ENCODE measurements at places on chromosomes 3 and 15. TPM values are rescaled to one million over a fixed set of nuclear protein-coding genes. Genes with fewer than 3 reads are reported as not detected.

- DNase-seq, result no peak
Measured at GRCh38 chr3:186530415-186530814, 13.8 kb downstream of the CRYGS start.

Gene FEZF2
- total RNA-seq, result not detected

DNA sequence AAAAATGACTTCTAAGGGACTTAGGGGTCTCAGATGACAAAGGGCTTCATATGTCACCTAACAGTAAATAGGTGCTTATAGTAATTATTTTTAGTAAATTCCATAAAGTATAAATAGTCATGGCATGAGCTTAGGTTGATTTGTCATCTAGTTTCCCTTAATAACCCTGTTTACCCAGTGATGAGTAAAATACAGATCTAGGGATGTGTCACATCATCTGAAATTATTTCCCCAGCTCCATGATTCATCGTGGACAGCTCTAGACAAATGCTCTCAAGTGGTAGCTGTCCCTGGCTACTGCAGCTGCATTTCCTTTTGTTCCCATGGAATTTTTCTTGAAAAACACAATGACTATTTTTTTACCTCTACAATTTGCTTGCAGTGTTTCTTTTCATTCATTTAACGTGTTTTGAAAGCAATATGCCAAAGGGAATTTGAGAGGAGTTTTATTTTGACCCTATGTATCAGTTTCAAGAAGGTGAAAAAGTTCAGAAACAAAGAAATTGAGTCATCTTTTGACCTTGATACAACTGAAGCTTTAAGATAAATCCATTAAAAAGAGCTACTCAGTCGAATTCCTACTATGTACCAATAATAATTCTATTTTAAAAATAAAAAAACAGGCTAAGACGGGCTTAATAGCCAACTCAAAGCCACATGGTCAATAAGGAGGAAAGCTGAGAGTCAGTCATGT, 241.6 kb downstream of the KCNMB2 start:
- DNase-seq, result no peak

Gene ETV5
- total RNA-seq, result 25.9 TPM

GRCh38 chr3:110955301-110955880, 116.2 kb upstream of the NECTIN3 start:
- DNase-seq, result no peak

- no peak for DNase-seq
Measured at GRCh38 chr15:100734586-100734985, 132.2 kb downstream of the ASB7 start.

- DNase-seq, result no peak
Measured at GRCh38 chr15:101183226-101183930, 68.5 kb downstream of the CHSY1 start.

DNA sequence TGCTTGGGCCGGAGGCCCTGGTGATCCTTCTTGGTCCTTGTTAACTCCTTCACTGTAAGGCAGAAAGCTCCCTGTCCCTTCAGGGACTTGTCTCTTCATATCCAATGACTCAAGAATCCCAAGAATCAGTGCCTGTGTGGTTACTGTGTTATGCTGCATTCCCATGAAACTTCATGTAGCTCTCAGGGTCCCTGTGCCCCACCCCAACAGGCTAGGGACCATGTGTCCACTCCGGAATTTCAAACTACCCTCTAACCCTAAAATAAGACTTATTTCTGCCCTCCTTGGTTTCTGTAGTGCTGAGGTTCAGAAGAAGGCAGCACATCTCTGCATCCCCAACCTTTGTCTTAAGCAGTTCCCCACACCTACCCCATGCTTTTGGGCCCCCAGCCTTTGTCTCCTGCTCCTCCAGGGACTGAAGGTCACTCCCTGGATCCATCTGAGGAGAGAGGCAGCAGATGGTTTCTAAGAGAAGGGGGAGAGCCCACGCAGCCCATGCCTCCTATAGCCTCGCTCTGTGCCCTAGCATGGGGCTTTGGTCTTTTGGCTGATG, 531 bp upstream of the MAP1A start:
- peak; percentile 20 for DNase-seq

Gene MAGEF1
- total RNA-seq, result 24.4 TPM

DNA sequence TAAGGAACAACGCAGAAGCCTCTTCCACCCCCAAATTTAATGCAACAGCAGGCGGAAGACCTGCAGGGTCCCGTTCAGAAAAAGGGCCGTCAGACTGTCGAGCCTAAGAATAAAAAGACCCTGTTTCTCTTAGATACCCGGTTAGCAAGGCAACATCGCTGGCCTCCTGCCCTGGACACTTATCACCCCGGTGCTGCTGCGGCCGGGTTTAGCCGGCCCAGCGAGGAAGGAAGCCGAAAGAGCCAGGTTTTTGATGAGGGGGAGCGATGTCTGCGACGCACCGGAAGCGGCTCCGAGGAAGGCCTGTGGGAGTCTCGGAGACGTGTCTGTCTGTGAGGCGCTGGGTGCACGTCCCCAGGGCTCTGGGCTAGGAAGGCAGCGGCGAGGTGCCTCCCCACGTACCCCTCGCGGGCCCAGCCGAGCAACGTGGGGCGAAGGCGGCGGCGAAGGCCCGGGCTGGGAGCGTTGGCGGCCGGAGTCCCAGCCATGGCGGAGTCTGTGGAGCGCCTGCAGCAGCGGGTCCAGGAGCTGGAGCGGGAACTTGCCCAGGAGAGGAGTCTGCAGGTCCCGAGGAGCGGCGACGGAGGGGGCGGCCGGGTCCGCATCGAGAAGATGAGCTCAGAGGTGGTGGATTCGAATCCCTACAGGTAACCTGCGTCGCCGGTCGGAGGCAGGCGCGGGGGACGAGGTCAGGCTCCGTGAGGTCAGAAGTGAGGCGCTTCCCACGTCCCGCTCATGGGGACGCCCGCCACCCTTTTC, at the start of gene UBA5:
TSS of gene UBA5 (plus strand) at position 278 of the 759 bp plus-strand sequence. CDS start at position 487, 209 bp downstream.
- DNase-seq, result peak; percentile 54

DNA sequence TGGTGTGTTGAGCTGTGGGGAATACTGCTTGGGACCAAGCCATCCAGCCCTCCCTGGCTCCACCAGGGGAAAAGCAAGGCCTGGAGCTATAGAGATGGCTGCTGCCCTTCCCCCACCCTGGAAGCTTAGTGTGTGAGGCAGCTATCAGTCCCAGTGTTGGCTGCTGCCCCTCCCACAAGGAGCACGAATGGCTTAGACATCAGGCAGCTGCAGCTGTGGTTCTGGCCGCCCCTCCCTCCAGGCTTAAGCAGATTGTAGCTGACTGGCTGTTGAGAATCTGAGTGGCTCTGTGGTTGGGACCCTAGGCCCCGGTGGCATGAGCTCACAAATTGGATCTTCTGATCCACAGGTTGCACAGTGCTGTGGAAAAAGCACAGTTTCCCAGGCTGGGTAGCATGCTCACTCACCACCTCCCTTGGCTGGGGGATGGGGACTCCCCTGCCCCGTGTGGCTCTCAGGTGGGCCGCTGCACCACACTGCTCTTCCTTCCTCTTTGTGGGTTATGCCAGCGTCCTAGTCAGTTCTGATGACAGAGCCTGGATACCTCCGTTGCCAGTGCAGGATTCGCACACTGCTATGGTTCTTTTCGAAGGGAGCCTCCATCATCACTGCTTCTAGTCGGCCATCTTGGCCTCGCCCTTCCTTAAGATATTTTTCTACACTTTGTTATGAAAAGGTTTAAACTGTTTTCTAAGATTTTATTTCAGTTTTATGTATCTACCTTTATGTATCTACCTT, 21.2 kb upstream of the SUCNR1 start:
- DNase-seq, result peak; percentile 39

DNA sequence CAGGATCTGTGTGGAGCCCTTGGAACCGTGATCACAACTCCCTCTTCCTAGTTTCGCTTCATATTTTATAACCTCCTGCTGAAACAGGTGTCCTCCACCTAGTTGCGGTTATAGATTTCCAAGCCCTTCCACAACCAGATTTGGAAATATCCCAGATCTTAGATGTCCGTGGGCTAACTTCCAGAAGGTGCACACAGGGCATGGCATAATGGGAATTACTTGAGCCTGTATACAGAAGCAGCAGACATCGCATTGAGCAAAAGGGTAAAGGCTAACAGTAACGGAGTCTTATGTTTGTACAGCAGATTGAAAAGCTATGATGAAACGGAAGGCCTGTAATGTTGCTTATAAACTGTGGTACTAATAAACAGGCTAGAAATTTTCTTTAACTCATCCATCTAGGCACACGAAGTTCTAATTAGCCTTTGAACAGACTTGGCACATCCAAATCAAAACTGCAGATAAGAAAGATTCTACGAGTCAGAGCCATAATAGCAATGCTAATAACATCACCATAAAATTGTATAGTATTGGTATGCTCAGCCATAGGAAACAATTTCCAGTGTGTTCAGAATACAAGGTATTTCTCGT, 1.2 kb upstream of the USF3 start:
- DNase-seq, result no peak

DNA sequence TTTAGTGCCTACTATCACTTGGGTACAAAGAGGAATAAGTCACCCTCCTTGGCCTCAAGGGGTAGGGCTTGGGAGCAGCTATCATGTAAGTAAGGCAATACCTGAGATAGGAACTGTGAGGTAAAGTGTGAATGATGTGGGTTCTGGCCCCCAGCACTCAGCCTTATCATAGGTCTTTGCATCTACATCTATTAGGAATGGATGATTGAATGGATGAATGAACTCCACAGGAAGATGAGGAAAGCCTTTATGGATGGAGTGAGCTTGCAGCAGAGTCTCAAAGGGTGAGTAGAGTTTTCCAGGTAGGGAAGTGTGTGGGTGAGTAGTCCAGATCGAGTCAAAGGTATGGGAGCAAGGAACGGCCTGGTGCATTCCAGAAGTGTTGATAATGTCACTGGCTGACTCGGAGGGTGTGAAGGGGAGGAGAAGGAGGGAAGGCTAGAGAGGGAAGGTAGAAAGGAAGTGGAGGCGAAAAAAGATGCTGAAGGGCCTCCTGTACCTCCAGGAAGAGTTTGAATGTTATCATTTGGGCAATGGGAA, 13.1 kb upstream of the ABHD2 start:
- no peak for DNase-seq

GRCh38 chr3:73786321-73786807, 161.6 kb upstream of the PDZRN3 start:
- DNase-seq, result no peak

DNA sequence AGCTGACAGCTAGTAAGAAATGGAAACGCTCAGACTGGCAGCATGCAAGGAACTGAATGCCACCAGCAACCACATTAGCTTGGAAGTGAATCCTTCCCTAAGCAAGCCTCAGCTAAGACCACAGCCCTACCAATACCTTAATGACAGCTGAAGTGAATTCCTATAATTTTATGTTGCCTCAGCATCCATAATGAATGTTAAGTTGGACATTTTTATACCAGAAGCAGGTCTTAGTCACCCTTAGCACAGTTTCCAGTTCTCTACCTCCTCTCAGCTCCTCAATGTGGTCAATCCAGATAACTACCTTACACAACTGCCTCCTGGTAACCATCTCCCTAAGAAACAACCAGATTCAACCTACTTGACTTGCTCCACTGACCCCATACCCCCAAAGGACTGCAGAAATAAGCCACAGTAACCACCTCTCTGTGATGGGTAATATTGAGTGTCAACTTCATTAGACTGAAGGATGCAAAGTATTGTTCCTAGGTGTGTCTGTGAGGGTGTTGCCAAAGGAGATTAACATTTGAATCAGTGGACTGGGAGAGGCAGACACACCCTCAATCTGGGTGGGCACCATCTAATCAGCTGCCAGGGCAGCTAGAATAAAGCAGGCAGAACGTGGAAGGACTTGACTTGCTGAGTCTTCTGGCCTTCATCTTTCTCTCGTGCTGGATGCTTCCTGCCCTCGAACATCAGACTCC, 33.5 kb downstream of the NEDD4 start:
- DNase-seq, result peak; percentile 25

Gene CSTA
- total RNA-seq, result 0.44 TPM

GRCh38 chr3:197125636-197126035, 96.0 kb upstream of the MELTF start:
- DNase-seq, result no peak

DNA sequence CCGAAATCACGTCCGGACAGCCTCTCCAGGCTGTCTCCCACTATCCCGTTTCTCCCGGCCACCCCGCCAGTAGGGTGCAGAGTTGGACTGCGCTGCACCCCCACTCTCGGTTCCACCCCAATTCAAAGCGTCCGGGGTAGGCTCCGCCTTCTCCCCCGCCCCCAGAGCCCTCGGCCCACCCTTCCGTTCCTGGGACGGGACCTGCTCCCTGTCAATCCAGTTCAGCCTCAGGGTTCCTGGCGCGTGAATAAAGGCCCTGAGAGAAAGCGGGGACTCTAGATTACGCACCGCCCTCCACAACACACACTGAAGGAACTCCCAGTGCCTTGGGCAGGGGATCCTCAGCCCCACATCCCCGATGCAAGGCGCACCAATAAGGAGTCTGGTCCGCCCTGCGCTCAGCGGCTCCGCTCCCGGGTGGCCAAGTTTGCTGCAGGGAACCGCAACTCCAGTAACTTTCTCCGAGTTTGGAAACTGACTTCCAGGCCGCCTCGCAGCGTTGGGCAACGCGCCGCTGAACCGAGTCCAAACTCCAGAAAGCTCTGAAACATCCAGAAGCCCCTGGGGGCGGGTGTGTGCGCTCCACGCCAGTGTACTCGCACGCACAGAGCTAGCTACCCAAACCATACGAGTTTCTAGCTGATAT, 1.9 kb downstream of the ADAMTS9 start:
- peak; percentile 42 for DNase-seq

Gene PBRM1
- total RNA-seq, result 25.5 TPM

GRCh38 chr3:147807776-147808175, 398.6 kb downstream of the ZIC1 start:
- no peak for DNase-seq

GRCh38 chr3:40524222-40524567, 565 bp upstream of the ZNF621 start:
- no peak for DNase-seq

DNA sequence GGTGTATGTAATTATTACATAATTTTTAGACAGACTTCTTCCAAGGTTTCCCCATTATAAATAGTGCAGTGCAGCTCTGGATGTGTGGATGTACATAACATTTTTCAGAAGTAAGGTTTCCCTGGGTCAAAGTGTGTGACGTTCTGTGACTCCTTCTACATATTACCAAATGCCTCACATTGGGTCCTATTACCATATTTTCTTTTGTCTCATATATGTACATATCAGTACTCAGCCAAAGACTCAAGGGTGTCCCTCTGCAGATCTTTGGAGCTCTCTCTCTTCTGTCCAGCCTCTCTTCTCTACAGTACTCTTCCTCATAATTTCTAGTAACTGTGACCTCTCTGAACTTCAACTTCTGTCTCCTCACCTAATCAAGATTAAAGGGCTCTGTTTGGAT, 31.3 kb upstream of the PEX5L start:
- no peak for DNase-seq

Gene SLC2A2
- total RNA-seq, result 0.18 TPM

DNA sequence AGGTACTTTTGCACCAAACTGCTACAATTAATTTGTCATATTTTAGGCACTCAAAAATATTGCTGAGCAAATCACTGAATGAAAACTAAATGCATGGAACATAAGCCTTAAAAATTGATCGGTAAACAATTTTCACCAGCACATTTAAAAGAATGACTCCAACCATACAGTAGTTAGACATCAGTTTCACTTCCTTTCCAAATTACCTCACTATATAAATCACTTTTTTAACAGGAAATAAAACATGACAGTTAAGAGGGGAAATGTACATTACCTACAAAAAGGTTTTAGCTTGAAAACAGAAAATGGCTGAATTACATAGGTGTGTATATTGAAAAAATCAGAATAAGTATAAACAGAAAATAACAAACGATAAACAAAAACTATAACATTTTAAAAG, 108.4 kb downstream of the SERPINI1 start:
- no peak for DNase-seq

Gene PIGZ
- 1.0 TPM for total RNA-seq

- no peak for DNase-seq
Measured at GRCh38 chr3:30848087-30848779, 46.2 kb downstream of the GADL1 start.

Measured in K562 (cell line).